CD14-positive monocyte (primary cell): ENCODE measurements at places on chromosomes 2 and 18.

- DNase-seq, result no peak
Observed at GRCh38 chr2:85248773-85249509, 78.8 kb downstream of the TGOLN2 start.

- no peak for DNase-seq
Observed at GRCh38 chr18:46480226-46480625, 176.8 kb downstream of the LOXHD1 start.

GRCh38 chr2:85680707-85681371, 12.8 kb upstream of the SFTPB start:
- no peak for DNase-seq

DNA sequence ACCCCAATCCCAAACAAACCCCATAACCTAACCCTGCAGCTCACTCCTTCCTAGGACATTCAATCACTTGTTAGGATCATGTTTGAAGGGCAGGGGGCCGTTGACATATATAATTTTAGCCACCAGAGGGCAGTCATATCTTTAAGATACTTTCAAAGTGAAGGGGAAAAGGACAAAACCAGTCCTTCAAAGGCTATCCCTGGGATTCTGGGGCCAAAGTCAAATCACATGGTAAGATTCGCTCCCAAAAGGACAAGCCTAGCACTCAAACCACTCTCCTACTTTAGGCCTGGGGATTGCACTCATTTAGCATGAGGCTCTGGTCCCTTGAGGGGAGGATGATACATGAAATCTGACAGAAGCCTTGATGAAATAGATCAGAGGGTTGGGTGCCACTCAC, 44.6 kb downstream of the HAUS1 start:
- peak; percentile 18 for DNase-seq

- no peak for DNase-seq
Observed at GRCh38 chr2:186683341-186683740, 10.5 kb upstream of the FAM171B start.

DNA sequence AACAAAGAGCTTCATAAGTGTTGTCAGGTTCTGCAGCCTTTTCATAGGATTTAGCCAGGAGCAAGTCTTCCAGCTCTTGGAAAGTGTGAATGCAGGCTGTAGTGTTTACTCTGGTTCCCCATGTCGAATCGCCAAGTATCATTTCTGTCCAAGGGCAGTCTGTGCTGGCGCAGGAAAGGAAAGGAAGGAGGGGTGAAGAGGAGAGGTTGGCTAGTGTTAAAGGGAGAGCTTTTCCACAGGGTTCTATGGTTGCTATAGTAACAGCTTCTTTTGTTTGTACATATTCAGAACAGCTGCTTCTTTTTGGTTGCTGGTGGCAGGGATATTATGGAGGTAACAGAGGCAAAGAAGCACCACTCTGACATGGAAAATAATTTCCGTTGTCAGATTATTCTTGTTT, 69.9 kb downstream of the KCNH7 start:
- no peak for DNase-seq

DNA sequence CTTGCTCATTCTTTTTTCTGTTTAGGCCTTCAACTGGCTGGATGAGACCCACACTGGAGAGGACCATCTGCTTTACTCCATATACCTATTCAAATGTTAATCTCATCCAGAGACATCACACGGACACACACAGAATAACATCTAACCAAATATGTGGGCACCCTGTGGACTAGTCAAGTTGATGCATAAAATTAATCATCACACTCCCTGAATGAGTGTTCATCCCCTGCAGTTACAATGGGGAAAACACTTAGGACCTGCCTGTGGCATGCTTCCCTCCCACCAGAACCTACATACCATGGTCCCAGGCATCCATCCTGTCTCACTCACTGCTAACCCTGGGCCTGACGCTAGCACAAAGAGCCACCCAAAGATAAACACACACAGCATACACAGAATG, 112.8 kb upstream of the TEX51 start:
- no peak for DNase-seq

GRCh38 chr18:77472509-77472908, 222.9 kb downstream of the GALR1 start:
- DNase-seq, result no peak
